Esophagus mucosa (tissue), 1 donor: ENCODE measurements at places on chromosomes 4 and X.

- ATAC-seq = no peak
Measured at GRCh38 chrX:135340831-135341230, 31.6 kb downstream of the ETDC start.

DNA sequence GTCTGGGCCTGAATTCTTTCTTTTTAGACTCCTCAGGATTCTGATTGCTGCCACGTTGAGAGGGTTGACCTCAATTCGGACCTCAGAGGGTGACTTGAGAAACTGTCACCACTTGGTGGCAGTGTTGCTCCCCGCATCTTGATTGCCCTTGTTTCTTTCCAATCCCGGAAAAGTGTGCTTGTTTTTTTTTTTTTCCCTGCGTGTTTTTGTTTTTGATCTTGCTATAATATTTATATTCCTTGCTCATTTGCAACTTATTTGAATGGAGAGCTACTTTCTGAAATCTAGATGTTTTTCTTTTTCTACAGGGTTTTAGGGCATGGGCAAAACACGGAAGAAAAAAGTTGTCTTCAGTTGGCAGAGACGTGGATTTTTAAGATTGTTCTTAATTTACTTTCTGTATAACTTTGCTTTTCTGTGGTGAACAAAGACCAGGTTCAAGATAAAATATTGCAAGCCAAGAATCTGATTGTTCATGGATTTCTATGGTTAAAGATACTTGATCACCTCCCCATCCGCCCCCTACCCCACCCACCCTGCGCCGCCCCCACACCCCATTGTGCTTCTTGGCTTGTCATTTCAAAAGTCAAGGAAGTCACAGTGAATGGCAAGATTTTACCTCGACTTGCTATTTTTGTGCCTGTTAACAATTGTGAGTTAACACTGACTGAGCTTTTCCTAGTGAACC, 102.0 kb downstream of the PTTG2 start:
- ATAC-seq = peak; percentile 71

DNA sequence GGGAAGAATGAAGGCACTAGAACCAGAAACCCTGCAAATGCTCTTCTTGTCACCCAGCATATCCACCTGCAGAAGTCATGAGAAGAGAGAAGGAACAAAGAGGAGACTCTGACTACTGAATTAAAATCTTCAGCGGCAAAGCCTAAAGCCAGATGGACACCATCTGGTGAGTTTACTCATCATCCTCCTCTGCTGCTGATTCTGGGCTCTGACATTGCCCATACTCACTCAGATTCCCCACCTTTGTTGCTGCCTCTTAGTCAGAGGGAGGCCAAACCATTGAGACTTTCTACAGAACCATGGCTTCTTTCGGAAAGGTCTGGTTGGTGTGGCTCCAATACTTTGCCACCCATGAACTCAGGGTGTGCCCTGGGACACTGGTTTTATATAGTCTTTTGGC, 181.7 kb downstream of the AR start:
- no peak for ATAC-seq

GRCh38 chrX:50565718-50566117, 95.1 kb upstream of the DGKK start:
- no peak for ATAC-seq

- ATAC-seq = peak; percentile 37
Measured at GRCh38 chrX:63506320-63506719, 155.2 kb upstream of the SPIN4 start.

DNA sequence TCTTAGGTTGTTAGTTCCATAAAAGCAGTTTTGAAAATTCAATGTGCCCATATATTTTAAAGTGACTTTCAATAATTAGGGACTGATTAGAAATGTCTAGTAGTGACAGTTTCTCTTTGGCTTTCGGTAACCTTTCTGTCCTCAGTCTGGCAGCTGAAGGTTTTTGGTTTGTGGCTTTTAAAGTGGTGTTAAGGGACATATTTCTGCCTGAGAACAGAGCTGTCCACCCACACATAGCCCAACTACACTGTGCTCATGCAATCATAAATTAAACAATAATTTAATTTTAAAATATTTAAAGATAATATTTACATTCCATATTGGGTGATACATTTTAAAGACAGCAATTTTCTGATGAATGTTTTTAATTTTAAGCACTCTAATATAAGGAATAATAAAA, 335.0 kb upstream of the TENM3 start:
- no peak for ATAC-seq

GRCh38 chr4:113159942-113160545, 110.6 kb downstream of the ANK2 start:
- ATAC-seq = peak; percentile 65

DNA sequence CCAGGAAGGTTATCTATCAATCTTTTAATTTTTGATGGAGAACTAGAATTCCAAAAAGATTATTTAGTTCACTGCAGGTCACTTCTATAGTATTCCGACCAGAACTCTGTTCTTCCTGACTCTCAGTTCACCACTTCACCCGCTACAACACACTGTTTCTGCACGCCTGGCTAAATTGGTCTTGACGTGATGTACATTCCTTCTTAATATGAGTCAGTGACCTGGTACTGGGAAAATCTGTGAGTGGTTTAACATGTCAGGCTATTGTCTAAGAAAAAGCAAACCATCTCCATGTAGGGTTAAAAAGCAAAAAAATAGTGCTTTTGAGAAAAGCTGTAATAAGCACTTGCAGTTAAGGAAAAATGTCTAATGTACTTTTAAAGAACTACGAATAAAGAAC, 120.4 kb downstream of the NDST3 start:
- ATAC-seq = no peak
